NCI-H226 (cell line): ENCODE measurements at places on chromosomes 1 and 21.

DNA sequence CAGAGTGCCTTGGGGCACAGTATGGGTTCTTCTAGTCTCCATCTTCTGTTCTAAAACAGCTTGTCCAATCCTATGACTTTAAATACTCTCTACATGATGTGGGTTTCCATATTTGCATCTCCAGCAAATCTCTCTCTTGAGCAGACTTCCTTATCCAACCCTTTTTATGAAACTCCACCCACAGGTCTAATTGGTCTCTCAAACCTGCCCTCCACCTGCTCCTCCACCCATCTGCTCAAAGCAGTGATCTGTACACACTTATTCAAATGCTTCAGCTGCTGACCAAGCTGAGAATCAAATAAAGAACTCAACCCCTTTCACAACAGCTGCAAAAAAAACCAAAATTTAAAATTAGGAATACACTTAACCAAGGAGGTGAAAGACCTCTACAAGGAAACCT, 11.5 kb downstream of the MCOLN2 start:
- no peak for DNase-seq

- no peak for DNase-seq
These were observed 49.6 kb downstream of the ZFYVE9 start for GRCh38 chr1:52191395-52191965.

GRCh38 chr1:187413405-187414169, 584.8 kb downstream of the PLA2G4A start:
- DNase-seq: no peak

- DNase-seq: no peak
These were observed 17.3 kb downstream of the SLAMF1 start for GRCh38 chr1:160629286-160630210.

- peak; percentile 90 for DNase-seq
These were observed 20.7 kb downstream of the IL10RB start for GRCh38 chr21:33286600-33287456.

- no peak for DNase-seq
These were observed 722.2 kb downstream of the RWDD3 start for GRCh38 chr1:95956215-95956614.

DNA sequence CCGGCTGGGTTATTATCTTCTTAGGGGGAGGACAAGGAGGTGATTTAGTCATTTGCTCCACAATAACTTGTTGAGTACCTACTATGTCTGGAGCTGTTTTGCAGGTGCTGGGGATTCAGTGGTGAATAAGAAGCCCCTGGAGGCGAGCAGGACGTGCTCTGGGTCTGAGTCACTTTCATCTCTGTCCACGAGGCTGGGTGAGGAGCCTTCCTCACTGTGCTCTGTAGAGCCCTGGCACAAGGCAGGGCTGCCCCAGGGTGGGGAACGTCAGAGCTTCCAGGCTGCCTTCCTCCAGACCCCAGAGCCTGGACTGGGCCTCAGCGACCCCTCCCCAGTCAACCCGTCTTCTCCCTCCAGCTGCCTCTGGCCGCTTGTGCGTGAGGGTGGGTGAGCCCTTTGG, 2.5 kb upstream of the PADI6 start:
- DNase-seq: peak; percentile 80

DNA sequence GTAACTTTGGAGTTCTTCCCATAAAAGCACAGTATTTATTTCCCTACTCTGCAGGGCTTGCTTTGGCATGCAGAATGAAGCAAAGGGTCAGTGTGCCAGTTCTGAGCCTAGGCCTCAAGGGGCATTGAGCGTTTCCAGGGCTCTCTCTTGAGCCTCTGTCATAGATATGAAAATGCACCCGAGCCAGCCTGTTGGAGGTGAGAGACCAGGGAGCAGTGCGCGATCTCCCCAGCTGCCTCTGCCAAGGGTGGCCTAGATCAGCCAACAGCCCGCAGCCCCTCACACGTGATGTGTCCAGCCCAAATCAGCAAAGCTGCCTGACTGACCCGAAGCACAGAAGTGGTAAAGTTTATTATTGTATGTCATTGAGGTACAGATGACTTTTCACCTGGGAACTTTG, 63.7 kb downstream of the TENT5C start:
- no peak for DNase-seq

DNA sequence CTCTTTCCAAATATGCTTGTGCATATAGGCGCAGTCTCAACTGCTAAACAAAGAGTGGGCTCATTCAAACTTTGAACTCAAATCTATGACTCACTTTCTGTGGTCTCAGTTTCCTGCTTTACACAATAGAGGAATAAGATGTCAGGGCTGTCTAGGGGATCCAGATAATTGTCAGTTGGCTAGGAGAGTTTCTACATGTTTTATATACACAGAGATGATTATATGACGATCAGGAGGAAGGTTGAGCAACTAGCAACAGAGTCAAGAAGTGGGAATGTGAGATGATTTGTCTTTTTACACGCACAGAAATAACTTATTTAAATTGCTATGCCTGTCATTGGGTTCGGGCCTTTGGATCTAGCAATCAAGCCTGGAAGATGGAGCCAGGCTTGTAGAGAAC, 299.4 kb upstream of the LYPLAL1 start:
- DNase-seq: peak; percentile 69

DNA sequence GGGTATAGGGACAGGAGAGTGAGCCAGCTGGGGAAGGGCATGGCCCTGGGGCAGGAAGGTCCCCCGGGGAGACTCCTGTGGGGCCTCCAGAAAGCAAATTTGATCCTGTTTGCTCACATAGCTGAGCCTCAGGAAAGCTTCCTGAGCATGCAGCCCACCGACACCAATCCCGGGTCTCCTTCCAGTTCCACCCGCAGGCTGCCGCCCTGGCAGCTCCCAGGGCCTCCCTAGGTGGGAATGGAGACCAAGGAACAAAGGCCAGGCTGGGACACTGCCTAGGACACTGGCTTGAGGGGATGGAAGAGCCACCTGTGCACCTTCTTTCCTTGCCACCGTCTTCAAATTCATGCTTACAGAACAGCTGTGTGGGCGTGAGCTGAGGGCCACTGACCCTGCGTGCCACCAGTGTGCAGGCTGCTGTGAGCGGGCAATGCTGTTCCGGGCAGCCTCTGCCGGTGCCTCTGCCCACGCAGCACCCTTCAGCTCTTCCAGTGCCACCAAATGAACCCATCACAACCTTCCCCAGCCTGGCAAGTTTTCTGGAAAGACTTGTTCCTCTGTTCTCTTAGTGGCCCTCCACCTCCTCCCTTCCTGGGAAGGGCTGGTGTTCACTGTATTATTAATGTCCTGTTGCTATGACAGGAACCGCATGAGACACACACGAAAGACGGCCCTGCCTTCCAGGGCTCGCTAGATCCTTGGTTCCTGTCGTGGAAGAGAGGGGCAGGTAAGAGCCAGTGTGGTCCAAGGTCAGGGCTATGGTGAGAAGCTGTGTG, 53.6 kb downstream of the ACBD3 start:
- DNase-seq: no peak

GRCh38 chr1:59685101-59685500, 129.6 kb upstream of the HOOK1 start:
- DNase-seq: no peak

DNA sequence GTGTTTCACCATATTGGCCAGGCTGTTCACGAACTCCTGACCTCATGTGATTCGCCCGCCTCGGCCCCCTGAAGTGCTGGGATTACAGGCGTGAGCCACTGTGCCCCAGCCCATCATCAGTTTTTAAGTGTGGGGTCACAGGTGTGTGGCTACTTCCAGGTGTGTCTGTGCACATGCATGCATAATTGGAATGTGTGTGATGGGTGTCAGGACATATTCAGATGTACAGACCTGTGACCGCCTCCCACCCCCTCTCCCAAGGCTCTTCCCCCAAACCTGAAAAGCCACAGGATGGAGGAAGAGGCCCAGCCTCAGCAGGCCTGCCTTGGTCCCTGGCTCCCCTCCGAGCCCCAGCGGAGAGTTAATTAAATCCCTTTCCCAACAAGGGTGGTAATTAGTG, 37.3 kb upstream of the CSF3R start:
- no peak for DNase-seq

DNA sequence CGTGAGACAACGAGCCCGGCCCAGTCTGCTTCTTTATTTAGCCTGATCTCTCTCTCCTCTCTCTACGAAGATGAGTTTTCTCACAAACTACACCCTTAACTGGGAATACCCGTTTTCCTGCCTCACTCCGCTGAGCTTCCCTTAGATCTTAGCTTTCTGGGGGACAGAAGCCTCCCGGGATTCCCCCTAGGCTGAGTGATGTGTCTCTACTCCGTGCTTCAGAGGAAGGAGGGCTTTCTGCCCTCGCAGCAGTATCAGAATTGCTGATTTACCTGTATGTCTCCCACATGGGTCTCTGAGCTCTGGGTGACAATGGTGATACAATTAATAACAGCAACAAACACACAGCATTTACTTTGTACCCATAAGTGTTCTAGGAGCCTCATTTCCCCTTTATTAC, 1.0 kb downstream of the ZBTB17 start:
- no peak for DNase-seq

- no peak for DNase-seq
These were observed 26.8 kb downstream of the NFIA start for GRCh38 chr1:61109158-61109557.

- DNase-seq: no peak
These were observed 96.5 kb upstream of the CD34 start for GRCh38 chr1:208007319-208007937.

DNA sequence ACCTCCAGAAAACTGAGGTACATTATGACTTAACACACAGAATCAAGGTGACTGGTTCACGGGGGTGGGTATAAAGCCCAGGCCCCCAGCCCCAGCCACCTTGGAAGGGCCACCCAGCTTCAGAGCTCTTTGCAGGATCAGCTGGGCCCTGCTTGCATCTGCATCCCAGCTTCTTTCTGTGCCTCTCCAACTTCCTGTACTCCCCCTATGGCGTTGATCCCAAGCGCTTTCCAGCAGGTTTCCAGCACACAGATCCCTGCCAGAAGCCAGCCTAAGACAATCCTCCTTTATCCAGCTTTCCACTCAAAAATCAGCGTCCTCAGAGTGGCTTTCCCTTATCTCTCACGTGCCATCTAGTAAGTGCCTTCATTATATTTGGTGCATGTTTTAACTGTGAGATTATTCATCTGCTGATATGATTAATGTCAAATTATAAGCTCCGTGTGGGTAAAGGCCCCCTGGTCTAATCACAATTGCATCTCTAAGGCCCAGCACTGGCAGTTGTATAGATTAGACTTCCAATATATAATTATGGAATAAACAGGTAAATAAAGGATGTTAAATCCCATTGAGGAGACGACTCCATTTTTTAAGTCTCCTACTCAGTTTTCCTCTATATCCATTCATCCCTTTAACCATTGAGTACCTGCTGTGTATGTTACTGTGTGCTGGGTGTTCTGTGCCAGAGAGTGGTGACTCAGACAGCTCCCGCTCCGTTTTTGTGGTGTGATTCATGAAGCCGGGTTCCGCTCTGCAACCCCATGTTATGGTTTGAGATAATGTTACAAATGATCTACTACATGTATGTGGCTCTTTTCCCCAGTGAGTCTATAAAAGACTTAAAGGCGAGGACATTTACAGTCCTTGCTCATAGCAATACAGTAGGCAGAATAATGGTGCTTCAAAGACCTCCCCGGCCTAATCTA, 387.6 kb downstream of the PCP4 start:
- no peak for DNase-seq

GRCh38 chr1:41631971-41632370, 147.5 kb upstream of the EDN2 start:
- no peak for DNase-seq

DNA sequence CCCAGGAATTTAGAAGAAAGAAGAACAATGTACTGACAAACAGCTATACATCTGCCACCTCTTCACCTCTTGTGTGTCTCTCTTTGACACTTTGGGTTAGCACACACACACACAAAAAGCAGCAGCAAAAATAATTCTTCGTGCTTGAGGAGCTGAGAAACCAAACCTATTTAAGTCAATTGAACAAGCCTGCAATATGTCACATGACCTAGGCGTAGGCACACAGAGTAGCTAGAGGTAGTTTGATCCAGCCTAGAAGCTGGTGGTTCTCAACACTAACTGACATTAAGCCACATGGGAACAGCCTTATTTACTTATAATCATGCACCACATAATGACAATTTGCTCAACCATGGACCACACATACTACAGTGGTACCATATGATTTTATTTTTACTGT, 32.3 kb downstream of the RRAGC start:
- DNase-seq: no peak

- DNase-seq: peak; percentile 64
These were observed 5.8 kb downstream of the INKA2 start for GRCh38 chr1:111733183-111733991.

GRCh38 chr1:233652526-233652925, 38.6 kb downstream of the KCNK1 start:
- no peak for DNase-seq

DNA sequence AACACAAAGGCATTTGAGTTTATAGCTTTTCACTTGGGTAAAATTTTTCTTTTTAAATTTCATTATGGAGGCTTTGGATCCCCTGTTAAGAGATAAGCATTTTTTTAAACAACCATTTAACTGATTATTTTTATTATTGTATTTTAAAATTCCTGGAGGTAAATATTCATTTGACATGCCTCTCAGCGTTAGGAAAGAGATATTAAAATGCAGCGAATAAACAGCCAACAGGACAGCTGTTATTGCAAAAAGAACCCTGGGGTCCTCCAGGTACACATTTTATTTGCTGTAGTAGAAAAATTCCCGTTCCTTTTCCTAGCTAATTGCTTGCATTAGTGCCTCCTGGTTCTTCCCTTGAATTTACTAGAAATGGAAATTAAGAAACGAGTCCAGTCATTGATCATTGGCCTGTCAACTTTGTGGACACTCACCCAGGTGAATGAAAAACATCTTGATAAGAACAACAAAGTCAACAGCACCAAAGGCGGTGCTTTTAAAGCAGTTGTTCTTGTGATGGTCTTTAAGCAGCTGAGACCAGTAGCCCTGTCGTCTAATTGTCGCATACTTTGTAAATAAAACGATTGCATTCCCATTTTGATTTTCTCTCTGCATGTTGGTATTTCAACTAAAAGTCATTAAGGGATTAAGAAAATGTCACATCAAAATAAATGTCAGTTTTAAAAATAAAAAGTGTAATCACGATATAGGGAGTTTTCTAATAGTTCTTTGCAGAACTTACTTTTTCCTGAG, 282.4 kb downstream of the GRIK1 start:
- DNase-seq: no peak
